ENCODE measurements at places on chromosomes 1 and 21.

DNA sequence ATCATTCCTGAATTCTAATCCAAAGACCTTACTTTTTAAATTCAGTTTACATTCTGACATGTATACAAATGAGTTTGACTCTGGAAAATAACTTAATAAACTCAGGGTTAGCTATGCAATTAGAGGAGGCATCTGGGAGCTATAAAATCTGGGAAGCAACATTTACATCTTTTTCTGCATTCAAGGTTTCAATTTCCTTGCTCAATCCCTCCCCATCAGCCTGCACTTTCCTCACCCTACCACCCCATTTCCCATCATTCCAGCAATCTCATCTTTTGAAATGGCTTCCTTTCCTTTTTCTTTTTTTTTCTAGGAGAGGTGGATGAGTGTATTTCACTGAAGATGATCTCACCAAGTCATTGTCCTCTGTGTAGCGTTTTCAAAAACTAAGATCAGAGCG lies 65.3 kb upstream of the BEND5 start:
- DNase-seq: no peak

GRCh38 chr1:44696789-44697345 lies 22.4 kb downstream of the ARMH1 start:
- no peak for DNase-seq

DNA sequence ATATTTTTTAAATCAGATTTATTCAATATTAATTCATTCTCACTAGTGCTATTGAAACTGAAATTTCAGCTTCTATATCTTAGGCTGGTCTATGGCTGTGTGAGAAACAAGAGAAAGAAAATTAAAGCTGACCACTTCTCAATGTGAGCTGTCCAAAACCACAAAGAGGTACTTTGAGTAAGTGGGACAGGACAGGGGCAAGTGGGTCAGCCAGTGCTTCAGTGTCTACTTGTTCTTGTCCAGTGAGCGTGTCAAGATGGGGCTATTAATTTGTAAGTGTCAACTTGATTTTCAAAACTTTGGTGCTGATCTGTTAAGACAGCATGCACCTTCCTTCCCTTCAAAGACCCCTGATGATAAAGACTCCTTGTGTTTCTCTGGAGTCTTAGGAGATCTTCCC lies 533.9 kb downstream of the PLPP3 start:
- DNase-seq: no peak

GRCh38 chr1:91777196-91777595 lies 108.8 kb downstream of the TGFBR3 start:
- DNase-seq: no peak

DNA sequence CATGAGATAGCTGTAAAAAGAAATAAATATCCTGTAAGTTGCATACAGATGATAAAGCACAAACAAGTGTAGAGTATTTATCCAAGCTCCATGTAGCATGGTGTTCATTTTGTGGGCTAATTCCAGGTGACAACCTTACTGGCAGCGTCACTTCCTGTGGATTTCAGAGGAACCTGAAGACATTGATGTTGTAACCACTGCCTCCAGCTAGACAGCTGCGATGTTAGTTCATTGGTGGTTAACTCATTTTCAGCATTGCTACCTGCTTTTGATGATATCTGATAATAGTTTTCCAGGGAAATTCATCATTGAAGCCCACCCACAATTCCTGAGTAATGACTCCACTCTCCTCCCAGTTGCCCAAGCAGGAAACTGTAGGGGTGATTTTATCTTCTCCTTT lies 3.0 kb downstream of the HSD3B1 start:
- no peak for DNase-seq

DNA sequence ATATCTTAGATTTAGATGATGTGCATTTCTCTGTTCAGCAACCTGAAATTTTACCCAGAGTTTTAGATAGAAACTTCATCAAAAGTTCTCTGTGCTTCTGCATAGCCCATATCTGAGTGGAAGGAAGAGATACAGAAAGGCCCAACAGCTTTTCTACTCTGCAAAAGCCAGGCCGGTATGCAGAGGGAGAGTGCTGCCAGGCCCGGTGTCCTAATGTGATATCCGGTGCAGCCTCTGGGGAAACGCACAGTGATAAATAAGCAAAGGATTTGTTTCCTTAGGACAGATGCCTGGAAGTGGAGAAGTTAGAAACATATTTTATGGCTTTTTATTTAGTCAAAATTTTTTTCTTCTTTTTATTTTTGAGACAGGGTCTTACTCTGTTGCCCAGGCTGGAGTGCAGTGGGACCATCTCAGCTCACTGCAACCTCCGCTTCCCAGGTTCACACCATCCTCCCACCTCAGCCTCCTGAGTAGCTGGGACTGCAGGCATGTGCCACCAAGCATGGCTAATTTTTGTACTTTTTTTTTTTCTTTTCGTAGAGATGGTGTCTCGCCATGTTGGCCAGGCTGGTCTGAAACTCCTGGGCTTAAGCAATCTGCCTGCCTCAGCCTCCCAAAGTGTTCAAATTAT lies 145.8 kb downstream of the PATJ start:
- no peak for DNase-seq

DNA sequence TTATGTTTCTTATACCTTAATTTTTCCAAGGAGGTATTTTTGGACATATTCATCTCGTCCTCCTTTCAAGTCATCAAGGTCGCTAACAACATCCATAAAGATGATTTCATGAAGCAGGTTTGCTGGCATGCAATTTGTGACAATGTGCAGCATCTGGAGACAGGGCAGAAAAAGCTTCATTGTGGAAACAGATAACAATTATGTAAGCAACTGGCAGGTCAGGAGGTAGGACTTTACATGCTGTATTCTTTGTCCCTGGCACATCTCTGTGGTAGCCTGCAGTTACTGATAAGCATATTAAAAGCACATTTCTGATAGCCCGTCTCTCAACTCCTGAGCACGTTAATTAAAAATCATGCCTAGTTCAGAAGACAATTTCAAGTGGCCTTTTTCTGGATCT lies 156.8 kb downstream of the LEPR start:
- DNase-seq: no peak

DNA sequence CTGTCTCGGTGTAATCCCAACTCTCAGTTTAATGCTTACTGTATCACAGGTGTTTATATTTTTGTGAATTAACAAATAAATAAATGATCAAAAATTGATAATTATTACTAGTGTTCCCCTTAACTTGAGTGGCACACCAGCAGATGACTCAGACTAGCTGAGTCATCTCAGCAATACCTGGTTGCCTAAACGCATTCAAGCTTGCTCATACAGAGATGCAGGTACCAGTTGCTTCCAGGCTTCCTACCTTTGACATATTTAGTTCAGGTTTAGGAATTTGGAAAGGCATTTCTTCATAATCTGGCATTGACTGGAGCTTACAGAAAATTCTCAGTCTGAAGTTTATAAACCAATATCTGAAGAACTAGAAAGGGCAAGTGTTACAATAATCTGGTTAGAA lies 78.9 kb upstream of the LMO4 start:
- no peak for DNase-seq

DNA sequence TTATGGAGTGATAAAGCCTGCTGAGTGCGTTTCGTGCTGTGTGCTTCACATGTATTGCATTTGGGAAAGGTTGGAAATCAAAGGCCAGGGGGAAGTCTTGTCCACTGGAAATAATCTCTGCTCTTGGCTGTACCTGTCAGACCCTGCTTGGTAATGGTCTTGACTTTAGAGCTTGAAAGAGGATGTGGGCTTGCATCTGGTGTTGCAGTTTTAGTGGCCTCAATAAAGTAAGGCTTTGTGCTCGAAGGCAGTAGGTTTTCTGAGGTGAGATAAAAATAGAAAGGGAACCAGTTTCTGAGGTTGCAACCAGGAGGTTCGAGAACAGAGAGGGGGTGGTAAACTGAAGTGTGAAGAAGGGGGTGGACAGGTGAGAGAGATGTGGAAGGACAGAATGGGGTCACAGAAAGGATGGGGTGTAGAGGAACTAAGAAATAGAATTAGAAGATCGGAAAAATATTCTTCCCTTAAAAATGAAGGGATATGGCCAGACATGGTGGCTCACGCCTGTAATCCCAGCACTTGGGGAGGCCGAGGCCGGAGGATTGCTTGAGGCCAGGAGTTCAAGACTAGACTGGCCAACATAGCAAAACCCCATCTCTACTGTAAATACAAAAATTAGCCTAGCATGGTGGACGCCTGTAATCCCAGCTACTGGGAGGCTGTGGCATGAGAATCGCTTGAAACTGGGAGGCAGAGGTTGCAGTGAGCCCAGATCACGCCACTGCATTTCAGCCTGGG lies 1.5 kb downstream of the S100PBP start:
- no peak for DNase-seq

DNA sequence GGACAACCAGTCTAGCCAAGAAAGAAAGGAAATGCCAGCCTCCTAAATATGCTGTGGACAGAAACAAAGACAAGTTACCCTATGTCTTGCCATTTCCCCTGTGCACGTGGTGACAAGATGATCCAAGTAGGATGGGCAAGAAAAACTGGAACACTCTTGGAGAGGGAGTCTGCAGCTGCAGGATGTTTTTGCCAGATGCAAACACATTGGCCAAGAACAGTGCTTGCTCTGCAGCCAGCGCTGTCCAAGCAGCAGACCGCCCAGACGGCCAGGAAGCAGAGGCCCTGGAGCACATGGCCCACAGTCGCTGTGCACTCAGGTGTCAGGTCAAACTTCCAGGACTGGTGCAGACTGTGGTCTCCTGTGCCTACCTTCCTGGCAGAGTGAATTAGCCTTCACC lies 189.3 kb downstream of the SLC35F3 start:
- no peak for DNase-seq

DNA sequence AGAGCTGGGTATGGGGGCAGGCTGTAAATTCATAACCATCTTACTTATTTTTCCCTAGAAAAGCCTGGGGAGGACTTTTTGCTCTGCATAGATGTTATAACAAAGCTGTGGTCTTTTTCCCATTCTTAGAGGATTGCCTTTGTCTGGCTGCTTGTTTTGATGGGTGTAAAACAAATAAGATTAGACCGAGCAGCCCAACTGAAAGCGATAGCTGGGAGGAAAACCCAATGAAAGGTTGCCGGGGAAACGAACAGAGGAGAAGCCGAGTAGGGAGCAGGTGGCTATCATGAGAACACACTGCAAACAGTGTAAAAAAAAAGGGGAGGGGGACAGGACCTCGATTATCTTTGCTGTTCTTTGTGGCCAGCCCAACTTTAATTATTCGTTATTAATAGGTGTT lies 1.9 kb downstream of the ELAVL4 start:
- DNase-seq: no peak

DNA sequence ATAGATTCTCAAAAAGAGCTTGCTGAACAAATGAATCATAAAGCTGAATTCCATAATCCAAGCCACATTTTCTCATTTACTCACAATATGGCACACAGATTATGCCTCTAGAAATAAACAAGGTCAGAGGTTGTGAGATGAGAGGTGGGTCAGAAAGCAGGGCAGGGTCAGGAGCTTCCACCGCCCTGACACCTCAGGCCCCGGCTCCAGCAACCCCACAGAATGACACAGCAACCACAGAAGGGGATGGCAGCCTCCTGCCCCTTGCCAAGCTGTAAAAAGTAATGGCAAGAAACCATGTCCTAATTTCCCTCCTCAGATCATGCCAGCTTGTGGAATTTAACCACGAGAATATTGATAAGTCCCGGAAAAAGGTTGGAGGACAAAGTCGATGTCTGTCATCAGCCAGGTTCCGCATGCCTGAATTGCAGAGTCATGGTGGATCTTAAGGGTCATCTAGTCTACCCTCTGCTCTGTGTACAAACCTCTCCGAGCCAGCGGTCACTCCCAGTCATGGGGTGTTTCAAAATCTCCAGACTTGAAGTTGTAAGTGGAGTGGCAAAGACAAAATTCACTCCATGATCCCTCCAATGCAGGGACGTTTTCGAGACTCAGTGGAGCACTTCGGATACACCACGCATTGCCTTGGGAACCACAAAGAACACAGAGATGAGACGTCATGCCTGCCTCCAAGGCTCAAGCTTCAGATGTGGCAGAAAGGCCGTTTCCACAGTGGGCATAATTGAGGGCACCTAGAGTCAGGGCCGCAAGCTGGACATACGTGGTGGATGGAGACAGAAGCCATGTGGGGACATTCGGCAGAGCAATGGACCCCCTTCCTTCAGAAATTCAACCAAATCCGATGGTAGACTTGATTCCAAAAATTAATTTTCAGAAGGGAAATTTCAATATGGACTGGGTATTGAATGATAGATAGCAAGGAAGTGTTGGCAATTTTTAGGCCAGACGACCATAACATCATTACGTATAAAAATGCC lies 254.0 kb downstream of the TOMM20 start:
- peak; percentile 90 for DNase-seq

- no peak for DNase-seq
Measured at GRCh38 chr1:22473952-22474351, 22.3 kb downstream of the ZBTB40 start.

Data from HepG2 (cell line).